ENCODE measurements at places on chromosomes 3 and 15.

DNA sequence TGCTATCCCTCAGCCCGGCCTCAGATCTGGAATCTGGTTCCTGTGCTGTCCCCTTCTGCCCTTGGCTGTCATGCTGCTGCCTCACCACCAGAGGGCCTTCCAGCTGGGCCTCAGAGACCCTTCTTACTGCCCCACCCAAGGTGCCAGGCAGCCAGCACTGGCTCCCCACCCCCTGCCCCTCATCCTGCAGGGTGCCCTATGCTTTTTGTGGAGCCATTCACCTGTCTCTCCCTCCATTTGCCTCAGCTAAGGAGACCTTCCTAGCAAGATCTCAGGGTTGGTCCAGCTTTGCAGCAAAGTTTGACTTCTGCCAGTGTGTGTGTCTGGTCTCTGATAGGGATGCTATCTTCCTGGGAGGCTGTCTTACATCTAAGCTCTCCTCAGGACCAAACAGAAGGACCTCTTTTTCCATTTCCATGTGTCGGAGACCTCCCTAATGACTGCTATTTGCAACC, 1.9 kb upstream of the VWA5B2 start:
- DNase-seq: peak; percentile 64

DNA sequence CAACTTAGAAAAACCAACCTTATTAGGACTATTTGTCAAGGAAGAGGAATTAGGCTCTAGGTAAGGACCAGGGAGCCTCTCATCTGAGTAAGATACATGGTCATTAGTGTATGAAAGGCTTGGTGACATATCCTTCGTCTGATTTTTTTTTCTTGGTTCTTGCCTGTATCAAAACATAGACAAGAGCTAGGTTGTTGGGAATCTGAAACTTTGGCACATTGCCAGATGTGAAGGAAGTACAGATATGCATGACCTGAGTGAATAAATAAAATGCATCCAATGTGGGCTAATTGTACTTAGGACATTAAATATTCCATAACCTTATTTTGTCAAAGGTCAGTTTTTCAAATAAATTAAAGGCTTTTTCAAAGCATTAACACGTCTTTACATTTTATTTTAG, 151.8 kb downstream of the SYNPR start:
- no peak for DNase-seq

DNA sequence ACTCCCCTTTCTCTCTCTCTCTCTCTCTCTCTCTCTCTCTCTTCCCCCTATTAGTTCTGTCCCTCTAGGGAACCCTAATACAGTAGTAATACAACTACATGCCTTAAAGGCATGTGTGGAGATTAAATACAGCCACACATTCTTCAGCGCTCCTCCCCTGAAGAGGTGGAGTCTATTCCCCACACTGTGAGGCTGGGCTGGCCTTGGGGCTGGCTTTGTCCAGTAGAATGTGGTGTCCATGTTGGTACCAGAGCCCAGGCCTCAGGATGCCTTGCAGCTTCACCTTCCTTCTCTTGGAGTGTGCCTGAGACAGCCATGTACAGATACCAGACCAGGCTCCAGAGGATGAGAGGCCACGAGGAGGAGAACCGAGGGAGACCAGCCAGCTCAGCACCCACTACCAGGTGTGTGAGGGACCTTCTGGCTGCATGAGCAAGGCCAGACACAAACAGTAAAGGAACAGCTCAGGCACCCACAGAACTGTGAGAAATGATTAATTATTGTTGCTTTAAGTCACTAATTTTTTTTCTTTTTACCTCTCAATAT, 10.7 kb downstream of the SLC6A20 start:
- no peak for DNase-seq

DNA sequence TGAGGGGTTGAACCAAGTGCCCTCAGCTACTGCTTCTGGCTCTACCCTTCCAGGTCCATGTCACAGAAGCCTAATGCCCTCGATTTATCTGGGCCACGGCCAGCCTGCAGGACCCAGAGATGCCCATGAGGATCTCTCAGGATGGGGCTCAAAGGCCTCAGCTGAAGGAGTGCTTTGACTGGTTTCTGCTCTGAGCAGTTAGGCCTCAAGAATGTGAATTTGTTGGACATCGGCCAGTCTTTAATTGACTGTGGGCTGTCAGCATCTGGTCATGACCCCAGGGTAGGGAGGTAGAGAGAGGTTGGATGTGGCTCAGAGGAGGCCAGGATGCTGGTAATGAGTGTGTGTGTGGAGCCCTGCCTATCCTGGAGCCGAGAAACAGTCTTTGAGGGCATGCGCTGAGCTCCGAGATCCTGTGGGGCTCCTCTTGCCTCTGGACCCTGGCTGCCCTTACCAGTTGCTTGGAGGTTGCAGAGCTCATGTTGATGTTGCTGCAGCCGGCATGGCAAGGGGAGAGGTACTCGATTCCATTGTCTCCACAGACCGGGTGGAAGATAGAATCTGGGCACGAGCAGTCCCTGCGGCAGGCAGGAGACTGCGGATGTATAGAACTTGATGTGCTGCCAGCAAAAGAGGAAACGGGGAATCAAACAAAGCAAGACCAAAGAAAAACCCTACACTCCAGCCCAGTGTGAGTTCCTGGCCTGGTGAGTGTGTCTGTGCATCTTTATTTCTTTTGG, 49.1 kb upstream of the RAB6B start:
- no peak for DNase-seq

- DNase-seq: no peak
These were observed 14.1 kb downstream of the MYL3 start for GRCh38 chr3:46849045-46849631.

- DNase-seq: no peak
These were observed 89.9 kb upstream of the MITF start for GRCh38 chr3:69649120-69650065.

DNA sequence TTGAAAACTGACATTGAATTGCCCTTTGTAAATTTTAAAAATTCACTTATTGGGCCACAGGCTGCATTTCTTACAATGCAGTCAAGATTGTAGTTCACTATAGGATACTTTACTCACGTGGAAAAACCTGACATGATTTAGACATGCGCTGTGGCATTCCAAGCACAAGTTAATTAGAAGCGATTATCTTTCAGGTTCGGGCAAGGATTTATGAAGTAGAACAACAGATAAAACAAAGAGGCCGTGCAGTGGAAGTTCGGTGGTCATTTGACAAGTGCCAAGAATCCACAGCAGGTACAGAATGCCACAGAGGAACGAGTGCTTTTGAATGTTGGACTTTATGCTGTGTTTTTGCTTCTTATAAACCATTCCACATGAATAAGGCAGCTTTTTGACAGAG, 37.8 kb downstream of the GPR171 start:
- DNase-seq: no peak

DNA sequence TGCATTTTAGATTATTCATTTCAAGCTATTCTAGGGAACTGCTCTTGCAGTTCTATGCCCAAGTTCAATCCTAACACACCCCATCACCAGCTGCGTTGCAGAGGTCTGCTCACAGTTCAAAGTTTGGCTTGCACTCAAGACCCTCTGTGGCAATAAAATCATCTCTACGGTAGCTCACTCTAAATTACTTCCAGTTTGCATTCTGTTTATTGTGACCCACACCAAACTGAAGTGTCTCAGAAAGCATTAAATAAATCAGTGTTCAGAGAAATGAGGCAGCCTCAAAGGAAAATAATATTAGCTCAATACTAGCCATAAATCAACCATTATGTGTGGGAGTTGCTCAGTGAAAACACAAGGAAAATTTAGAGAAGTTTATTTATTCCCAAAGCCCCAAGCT, 250.3 kb downstream of the MAGI1 start:
- DNase-seq: no peak

DNA sequence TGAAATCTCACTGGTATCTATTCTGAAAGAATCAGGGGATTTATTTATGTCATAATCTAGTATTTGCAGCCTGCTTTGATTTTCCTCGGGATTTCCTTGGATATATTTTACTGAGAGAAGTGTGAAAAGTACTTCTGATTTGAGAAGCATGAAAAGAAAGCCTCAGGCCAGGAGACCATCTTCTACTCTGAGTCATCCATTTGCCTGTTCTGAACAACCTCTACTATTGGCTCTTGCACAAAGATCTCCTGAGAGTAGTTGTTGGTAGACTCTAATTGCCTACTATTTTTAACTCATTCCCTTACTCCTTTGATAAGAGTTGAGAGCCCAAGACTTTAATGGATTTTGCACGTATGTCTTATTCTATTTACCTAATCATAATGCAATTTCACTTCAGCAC, 318.9 kb downstream of the BCHE start:
- no peak for DNase-seq

DNA sequence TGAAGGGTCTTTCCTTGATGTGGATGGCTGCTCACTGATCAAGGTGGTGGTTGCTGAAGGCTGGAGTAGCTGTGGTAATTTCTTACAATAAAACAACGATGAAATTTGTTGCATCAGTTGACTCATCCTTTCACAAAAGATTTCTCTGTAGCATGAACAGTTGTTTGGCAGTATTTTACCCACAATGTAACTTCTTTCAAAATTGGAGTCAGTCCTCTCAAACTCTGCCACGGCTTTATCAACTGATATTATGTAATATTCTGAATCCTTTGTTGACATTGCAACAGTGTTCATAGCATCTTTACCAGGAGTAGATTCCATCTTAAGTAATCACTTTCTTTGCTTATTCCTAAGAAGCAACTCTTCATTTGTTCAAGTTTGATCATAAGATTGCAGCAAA, 252.6 kb downstream of the UBE2E2 start:
- no peak for DNase-seq

DNA sequence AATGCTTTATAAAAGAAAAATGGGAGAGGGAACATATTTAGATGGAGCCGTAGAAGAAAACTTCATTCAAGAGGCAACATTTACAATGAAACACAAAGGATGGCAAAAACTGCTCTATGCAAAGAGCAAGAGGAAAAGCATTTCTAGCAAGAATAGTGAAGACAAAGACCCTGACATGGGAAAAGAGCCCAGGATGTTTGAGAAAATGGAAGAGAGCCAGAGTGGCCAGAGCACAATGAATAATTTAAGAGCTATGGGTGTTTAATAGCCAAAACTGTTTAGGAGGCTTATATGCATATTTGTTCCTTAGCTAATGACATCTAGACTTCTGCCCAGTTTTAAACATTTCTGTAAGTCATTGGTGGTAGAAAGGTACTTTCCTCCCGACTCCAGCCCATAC, 25.4 kb upstream of the SEMA6D start:
- no peak for DNase-seq

DNA sequence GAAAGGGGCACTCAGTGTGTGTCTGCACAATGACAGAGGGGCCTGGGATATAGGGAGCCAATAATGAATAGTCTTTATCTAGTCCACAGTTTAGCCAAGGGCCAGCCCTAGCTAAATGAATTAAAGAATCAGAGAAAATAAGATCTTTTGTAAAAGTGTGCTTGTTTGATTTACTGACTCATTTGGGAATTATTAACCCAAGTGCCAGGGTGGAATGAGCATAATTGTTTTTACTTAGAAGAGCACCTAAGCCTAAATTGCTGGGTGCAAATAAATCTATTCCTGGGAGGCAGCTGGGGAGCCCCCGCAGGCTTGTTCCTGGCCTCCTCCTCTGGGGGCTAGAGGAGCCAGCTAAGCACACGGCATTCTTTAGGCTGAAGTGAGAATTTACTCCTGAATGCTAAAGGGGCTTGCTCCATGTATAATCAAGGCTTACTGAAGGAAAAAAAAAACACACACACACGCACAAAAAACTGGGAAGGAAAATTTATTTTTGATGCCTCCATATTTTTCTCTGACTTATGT, 405.3 kb upstream of the SUCLG2 start:
- DNase-seq: no peak

GRCh38 chr3:108319428-108320082, 23.2 kb downstream of the HHLA2 start:
- DNase-seq: no peak
